ENCODE measurements at places on chromosomes 11 and 22.

DNA sequence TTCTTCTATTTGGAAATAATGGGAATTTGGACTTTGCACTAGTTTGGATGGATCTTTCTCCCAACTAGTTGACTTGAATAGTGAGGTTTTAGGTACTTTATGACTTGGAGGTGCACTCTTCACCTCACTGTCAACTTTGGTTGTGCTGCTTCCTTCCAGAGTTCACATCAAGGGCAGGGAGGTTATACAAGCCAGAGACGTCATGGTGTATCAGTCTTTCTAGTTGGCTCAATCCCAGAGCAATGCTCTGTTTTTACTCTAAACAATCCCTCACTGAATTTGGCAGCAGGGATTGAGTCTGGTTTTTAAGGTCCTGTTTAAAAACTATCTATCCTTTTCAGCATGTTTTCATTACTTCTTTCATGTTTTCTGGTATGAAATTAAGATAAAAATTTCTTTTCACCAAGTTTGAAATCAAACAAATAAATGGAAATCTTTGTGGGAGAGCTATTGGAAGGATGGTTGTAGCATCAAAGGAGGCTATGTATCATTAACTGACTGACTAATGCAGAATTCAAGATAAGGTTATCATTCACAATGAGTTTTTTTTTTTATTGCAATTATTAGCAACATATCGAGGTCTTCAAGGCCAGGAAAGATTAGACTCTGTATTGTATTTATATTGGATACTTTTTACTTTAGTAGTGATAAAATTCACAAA lies 28.0 kb upstream of the ZBED5 start:
- no peak for DNase-seq

GRCh38 chr22:30994960-30995359 lies 25.9 kb downstream of the TUG1 start:
- DNase-seq, result no peak

- DNase-seq, result no peak
Measured at GRCh38 chr11:3947061-3947460, 91.6 kb downstream of the STIM1 start.

- DNase-seq, result no peak
Measured at GRCh38 chr11:75509020-75509720, 16.6 kb downstream of the GDPD5 start.

DNA sequence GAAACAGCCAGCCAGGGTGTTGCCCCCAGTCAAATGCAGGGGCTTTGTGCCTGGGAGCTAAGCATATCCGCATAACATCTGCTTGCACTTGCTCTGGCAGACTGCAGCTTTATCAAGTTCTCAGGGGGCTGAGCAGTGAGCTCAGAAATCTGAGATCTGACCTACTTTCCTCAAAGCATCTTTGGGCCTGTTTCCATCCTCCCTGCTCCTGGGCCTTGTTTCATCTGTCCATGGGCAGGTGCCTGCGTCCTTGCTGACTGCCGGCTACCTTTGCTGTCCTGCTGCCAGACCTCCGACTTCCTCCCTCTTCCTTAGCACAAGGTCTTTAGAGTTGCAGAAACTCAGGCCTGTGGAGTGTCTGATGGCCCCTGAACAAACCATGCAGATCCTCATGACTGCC lies 131.2 kb upstream of the B3GAT1 start:
- no peak for DNase-seq

- no peak for DNase-seq
Measured at GRCh38 chr11:37371346-37371970, 773.4 kb upstream of the RAG2 start.
